Lung microvascular endothelial cell (primary cell): ENCODE measurements at places on chromosomes 13 and 19.
A peak's percentile ranks its signal among the peaks of the same experiment; 100 is the strongest.

- no peak for DNase-seq
Observed at GRCh38 chr19:45782820-45783785, 813 bp upstream of the DMPK start.

GRCh38 chr19:51407511-51408131 is 9.8 kb downstream of the SIGLEC10 start:
- DNase-seq = peak; percentile 61

DNA sequence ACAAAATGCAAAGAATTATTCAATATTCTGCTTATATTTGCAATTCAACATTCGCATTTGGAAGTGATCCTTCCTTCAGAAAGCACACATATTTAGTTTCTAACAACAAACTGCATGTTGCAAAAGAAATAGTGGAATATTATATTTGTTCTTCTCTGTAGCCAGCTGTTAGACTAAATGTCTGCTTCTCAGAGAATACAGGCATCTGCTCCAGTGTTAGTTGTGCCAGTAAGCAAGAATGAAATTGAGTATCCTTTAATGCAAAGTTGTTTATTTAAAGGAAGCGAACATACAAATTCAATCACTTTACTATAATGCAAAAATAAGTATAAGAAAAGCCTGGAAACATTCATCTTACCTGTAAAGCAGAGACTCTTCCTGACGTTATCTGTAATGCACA is 663 bp downstream of the SLITRK6 start:
- DNase-seq = no peak

GRCh38 chr19:35608251-35608650 is 4.3 kb upstream of the HAUS5 start:
- no peak for DNase-seq

DNA sequence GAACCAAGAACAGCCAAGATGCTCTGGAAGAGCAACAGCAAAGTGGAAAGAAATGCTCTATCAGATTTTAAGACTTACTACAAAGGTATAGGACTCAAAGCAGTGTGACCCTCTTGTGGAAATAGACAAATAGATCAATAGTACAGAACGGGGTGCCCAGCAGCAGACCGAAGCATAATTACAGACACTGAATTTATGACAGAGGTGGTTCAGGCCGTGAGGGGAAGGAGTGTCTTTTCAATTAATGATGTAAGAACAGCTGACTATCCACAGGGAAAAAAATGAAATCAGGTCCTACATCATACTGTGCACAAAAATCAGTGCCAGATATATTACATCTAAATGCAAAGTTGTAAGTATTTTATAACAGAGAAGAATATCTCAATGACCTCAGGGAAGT is 95.6 kb downstream of the KATNAL1 start:
- DNase-seq = no peak

DNA sequence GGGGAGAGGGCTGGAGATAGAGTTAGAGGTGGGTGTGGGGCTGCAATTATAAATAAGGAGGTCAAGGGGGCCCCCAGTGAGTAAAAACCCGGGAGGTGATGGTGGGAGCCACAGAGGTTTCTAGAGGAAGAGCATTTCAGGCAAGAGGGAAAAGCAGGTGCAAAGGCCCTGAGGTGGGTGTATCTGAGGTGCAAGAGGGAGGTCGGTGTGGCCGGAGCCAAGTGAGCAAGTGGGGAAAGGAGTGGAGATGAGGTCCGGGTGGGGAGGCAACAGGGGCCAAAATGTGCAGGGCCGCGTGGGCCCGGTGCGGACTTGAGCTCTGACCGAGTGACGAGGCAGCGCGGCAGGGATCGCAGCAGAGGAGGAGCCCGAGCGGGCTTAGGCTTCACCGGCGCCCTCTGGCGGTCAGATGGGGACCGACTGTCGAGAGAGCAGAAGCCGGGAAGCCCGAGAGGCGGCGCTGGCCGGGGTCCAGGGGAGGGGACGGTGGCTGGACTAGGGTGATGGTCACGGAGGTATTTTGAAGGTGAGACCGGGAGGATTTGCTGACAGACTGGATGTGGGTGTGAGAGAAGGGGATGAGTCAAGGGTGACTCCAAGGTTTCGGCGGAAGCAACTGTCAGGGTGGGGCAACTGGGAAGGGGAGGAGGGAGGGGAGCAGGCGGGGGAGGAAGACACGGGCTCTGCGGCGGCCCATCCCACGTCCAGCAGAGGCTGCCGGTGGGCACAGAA is 17.7 kb upstream of the SPACA4 start:
- DNase-seq = peak; percentile 82

DNA sequence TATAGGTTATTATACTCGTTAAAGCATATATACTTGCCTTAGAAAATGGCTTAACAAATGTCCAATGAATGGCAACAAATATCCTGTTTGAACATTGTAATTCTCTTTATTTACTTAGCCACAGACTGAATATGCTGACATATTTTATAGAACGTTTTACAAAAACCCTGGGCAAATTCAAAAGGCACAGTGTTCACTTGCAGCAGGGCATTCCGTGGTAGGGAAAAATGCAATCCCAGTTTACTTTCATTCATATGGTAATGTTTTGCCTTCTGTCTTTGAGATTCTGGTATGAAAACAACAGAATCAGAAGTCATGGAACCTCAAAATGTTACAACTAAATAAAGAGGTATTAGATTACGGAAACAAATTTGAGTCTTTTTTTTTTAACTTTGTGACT is 56.2 kb upstream of the MYCBP2 start:
- DNase-seq = no peak

GRCh38 chr19:54380897-54381296 is 16.2 kb upstream of the LAIR1 start:
- no peak for DNase-seq

DNA sequence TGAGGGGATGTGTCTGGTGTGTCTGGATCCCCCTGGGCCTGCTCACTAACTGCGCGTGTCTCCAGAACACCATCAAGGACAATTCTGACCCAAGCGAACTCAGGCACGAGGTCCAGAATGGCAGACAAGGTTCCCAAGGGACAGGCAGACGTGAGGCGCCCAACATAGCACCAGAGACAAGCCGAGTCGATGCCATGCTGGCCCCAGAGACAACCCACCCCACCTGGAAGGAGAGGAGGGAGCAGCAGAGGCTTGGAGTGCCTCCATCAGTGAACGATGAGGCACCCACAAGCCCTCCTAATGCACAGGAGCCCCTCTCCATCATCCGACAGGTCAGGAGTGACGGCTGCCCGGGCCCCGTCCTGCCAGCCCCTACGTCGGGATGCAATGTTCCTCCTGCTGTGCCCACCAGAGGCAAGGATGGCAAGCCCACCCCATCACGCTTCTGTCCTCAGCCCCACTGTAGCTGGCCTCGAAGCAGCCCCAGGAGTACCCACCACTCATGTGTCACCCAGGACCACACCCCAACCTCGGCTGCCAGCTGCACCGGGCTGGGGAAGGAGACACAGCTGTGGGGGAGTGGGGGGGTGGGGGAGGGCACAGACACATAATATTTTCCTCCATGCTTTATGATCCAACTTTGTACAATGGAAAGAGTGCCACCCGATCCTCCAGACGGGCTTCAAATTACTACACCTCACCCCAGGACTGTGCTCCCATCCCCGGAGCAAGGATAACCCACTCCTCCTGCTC is 11.8 kb downstream of the AP3D1 start:
- DNase-seq = no peak

GRCh38 chr13:20475927-20476691 is 49.5 kb downstream of the CRYL1 start:
- DNase-seq = peak; percentile 50

DNA sequence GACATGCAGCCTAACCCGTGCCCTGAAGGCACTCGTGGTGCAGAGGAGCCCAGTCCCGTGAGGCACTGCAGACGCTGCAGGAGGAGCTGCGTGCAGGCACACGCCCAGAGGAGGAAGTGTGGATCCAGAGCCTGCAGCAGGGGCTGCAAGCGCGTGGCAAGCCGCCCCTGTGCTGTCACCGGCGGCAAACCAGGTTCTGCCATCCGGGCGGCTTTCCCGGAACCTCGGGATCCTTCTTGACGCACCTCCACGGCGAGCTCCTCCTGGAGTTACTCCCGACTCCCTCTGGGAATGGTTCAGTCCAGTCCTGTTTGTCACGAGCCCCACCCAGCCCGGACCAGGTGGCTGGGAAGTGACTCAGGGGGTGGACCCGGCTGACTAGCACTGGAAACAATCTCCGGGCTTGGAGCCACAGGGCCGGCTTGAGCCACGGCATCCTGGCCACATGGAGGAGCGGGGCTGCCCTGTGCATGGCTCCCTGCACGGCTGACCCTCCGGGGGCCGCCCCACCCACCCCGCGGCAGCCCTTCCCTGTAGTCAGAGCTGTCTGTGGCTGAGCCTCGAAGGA is 10.2 kb downstream of the DPP9 start:
- peak; percentile 99 for DNase-seq

DNA sequence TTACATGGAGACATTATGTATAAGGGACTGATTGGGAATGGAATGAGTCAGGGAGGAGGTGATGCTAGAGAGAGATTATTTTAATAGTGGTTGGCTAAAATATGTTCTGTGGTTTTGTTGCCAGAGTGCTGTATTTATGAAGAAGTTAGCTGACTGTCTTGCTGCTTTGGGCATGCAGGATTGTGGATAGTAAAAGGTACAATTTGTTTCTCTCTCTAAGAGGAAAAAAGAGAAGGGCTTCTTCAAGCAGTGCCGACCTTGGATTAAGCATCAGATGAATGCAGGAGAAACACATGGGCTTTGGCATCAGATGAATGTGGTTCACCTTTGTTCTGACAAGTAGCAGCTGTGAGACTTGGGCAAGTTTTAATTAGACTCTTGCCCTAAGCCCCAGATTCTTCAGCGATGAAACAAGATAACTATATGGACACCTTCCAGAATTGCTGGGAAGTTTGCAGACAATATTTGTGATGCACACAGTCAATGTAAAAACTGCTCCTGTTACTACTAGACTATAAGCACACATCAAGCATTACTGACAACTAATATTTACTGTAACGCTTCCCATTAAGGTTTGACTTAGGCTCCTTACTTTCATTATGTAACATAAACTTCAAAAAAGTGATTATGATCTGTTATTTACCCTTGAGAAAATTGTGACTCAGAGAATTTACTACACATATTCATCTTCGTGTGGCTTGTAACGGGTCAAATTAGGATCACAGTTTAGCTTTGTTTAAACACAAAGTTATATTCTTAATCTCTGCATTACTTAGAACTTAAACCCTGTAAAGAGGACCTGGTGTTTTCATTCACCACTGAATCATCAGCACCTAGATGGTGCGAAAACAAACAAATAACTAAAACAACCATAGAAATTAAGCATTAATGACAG is 824.0 kb downstream of the PCDH9 start:
- DNase-seq = no peak

DNA sequence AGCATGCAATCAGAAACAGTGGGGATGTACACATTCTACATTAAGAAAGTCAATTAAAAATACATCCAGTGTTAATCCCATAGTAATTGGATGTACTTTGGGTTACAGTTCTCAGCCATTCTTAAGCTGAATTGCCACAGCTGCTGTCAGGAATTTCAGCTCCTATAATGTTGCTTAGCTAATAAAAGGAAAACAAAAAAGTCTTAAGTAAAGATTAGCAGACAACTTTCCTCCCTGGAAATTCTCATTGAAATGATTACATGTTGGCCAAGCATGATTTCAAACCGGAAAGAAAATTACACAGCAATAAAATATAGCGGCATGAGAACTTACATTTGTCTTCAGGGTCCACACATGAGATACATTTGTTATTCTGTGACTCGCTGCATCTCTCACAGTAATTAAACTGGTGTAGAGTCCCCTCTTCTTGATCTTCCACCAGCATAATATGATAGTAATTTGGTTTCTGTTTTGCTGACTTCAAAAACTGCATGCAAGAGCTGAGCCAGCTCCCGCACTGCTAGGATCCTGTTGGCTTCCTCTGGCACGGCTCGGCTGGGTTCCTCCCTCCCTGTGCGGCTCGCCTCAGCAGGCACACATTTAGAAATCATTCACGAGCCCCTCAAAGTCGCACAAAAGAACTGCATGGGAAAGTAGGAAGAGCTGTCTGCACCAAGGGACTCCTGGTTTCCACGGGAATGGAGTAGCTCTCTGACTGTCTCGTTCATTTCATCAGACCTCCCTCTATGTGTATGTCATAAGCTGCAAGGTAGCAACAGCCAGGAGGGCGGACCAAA is at the start of gene HTR2A:
Gene HTR2A (minus strand): TSS at position 713 of the 797 bp plus-strand sequence. CDS start 1,147 bp downstream, outside the sequence.
- no peak for DNase-seq

DNA sequence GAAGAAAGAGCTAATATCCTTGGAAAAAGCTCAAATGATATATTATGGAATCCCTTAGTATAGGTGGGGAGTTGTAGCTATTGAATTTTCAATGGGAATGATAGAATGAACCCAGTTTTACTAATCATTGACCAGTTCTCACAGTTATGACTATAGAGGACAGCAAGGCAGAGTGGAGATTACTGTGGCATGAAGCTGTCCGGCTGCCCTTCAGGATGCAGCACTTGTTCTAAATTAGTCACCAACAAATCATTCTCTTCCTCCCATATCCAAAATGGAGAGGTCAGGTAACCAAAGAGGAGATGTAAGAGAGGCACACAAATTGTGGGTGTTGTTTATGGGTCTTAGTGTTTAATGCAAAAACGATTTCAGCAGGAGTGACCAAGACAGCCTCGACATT is 1490.0 kb upstream of the MIR17HG start:
- DNase-seq = no peak

DNA sequence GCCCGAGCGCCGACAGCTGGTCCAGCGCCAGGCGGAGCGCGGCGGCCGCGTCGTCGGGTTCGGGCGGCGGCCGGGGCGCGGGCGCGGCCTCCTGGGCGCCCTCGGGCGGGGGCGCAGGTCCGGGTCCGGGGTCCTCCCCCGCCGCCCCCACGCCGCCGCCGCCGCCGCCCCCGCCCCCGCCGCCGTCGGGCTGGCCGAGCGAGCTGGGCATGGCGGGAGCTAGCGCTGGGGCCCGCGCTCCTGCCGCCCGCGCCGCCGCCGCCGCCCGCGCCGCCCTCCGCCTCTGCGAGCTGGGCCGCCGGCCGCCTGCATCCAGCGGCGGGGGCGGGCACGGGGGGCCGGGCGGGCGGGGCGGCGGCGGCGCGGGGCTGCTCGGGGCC is 287 bp downstream of the MEX3D start:
- peak; percentile 20 for DNase-seq

DNA sequence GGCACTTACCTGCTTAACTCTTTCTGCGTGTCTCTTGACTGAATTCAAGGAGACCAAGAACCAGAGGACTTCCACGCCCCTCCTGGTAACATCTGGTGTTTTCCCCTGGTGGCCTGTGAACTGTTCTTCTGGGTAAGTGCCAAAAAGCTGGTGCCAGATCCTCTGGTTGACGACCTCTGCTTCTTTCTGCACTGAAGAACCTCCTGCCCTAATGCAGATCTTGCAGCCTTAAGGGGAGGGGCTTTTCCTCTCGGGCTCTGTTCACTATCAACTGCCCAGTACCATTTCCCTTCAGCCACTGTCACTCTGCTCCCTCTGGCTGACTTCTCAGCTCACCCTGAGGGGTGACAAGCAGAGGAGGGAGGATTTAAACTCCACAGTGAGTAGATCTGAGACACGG is 6.1 kb upstream of the ERVV-1 start:
- no peak for DNase-seq
